ENCODE measurements at places on chromosomes 3 and 15. TPM values are rescaled to one million over a fixed set of nuclear protein-coding genes. Genes with fewer than 3 reads are reported as not detected.
A peak's percentile ranks its signal among the peaks of the same experiment; 100 is the strongest.

DNA sequence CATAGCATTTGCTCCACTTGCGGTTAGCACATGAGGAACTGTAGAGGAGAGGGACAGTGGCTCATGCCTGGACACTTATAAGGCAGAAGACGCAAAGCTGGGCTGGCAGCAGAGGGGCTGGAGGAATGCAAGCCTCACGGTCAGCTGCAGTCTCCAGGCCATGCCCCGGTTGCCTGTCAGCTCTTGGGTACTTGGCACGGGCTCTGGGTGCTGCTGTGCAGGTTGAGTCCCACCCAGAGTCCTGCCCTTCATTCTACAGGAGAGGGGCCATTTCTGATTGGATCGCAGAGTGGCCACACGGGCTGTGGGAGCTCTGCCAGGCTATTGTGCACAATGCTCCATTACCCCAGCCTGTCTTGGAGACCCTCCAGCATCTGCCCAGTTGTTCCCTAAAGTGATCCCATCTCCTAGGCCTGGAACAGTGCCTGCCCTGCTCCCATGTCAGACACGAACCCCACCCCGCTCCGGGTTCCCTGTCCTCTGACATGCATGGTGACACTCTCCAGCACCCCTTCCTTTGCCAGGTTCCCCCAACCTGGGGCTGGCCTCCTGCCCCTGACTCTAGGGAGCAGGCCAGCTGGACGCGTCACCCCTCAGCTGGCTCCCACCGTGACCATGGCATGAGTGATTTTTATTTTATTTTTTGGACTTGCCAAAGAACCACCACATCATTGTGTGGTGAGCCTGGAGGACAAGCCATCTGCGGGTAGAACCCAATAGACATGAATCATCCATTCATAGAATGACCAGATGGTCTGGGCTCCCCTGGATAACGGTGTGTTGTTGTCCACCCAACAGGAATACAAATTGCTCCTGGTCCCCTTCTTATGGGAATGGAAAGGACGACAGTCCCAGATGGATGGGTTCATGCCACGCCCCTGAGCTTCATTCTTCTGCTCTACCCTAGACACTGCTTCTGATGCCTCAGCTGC lies 51.0 kb upstream of the KLF13 start:
- H3K27me3 ChIP-seq = no peaks in the 10 kb centered on the region
- no peak for DNase-seq
- H3K4me3 ChIP-seq = no peak overlapping the region
- H3K4me1 ChIP-seq = no peaks in the 10 kb centered on the region
- H3K27ac ChIP-seq = no peak overlapping the region

- no peak overlapping the region for H3K27ac ChIP-seq
- H3K4me3 ChIP-seq = peak overlapping the region; percentile 68
- H3K36me3 ChIP-seq = no peaks in the 10 kb centered on the region
- H3K4me1 ChIP-seq = peaks cover 35% of the 10 kb centered on the region
- no peaks in the 10 kb centered on the region for H3K27me3 ChIP-seq
Observed at GRCh38 chr15:66935688-66936087, 129.7 kb upstream of the SMAD3 start.

DNA sequence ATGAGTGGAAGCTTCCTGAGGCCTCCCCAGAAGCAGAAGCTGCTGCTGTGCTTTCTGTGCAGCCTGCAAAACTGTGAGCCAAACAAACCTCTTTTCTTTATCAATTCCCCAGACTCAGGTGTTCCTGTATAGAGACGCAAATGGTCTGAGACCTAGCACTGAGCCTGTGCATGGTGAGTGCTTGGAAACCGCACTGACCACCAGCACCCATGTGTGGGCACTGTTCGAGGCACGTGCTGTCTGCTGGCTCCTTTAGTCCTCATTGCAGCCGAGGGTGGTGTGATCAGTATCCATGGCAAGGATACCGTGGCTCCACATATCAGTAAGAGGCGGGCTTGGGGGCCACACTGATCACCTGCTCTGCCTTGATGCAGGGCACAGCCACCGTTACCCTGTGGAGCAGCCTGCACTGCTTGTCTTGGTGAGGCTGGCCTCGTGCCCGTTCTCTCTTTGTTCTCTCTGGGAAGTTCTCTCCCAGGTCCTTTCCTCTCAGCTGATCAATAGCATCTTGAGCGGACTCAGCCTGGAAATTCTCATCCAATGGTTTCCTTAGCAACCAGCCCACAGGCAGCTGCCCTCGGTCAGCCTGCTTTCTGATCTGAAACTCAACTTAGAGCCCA lies 101.0 kb downstream of the PLXNA1 start:
- H3K27ac ChIP-seq = no peak overlapping the region
- H3K36me3 ChIP-seq = no peaks in the 10 kb centered on the region
- no peaks in the 10 kb centered on the region for H3K27me3 ChIP-seq
- DNase-seq = no peak
- no peaks in the 10 kb centered on the region for H3K4me1 ChIP-seq

DNA sequence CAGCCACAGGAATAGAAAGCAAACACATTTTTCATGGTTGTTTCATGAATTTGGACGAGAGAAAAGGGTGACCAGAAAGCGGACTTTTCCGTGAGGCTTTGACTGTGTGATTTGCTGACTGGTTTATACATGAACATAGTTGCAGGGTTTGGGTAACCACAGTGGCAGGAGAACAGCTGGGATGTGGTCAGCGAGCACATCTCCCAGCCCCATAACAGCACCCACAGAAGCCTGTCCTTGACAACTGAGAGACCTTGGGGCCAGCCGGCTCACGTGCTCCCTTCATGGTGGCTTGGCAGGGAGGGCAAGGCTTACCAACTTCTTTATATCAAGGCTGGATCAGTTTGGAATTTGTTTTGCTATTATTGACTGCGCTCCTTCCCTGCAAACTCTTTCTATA lies 13.2 kb upstream of the RGMA start:
- DNase-seq = no peak
- H3K27me3 ChIP-seq = no peaks in the 10 kb centered on the region
- H3K4me1 ChIP-seq = no peaks in the 10 kb centered on the region

DNA sequence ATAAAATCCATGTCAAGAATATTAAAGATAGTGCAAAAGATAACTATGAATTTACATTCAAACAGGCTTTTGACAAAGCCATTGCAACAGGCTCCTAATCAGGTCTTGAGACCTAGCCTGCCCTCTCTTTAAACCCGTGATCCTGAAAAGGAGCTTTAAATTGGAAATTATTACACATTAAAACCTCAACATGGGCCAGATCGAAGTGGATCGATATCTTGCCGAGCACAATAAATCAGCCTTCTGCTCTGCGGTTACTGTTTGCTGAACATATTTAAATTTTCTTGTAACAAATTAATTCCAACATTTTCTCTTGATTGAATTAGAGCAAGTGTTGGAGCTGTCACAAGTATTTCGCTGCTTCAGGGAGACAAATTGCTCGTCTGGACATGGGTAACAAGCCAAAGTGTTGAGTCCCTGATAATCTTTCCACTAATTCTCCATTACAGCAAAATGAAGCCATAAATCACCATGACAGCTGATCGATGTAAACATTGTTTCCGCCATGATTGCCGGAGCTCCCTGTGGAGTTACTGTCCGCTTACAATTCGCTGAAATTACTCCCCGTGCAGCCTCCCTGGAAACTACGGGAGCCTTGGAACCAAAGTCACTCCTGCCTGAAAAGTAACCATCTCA lies 47.6 kb downstream of the SHOX2 start:
- no peaks in the 10 kb centered on the region for H3K27me3 ChIP-seq
- DNase-seq = no peak
- no peaks in the 10 kb centered on the region for H3K4me1 ChIP-seq
- H3K27ac ChIP-seq = no peak overlapping the region
- H3K36me3 ChIP-seq = no peaks in the 10 kb centered on the region
- no peak overlapping the region for H3K4me3 ChIP-seq

DNA sequence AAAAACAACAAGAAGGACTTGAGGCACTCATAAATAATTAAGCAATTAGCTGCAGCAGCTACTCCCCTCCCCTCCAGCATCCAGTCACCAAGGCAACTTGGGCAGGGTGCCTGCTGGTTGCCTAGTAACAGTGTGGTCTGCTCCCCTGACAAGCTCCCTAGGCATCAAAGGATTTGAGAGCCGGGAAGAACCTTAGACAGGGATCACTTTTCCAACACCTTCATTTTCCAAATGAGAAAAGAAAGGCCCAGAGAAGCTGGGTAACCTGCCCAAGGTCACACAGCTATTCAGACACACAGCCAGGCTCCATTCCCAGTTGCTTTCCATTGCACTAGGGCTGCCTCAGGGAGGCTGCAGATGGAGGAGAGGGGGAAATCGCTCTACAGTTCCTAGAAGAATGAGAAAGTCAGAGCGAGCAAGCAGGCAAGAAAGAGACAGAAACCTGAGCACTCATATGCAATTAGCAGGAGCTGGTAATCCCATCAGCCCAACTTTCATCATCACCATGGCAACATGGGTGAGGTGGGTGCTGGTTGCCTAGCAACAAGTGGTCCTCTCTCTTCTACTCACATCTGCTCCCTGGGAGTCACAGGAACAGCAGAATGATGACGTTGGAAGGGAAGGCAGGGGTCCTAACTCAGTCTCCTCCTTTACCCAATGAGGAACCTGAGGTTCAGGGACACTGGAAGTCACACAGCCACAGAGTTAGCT lies 3.6 kb upstream of the EIF4E3 start:
- DNase-seq = peak; percentile 34
- H3K27ac ChIP-seq = no peak overlapping the region
- H3K4me1 ChIP-seq = peaks cover 10% of the 10 kb centered on the region
- no peak overlapping the region for H3K4me3 ChIP-seq
- H3K36me3 ChIP-seq = no peaks in the 10 kb centered on the region

GRCh38 chr3:12890610-12891390 lies 49.4 kb upstream of the RPL32 start:
- H3K36me3 ChIP-seq = no peaks in the 10 kb centered on the region
- no peak overlapping the region for H3K4me3 ChIP-seq
- H3K27me3 ChIP-seq = peaks cover 22% of the 10 kb centered on the region
- peak; percentile 10 for DNase-seq

DNA sequence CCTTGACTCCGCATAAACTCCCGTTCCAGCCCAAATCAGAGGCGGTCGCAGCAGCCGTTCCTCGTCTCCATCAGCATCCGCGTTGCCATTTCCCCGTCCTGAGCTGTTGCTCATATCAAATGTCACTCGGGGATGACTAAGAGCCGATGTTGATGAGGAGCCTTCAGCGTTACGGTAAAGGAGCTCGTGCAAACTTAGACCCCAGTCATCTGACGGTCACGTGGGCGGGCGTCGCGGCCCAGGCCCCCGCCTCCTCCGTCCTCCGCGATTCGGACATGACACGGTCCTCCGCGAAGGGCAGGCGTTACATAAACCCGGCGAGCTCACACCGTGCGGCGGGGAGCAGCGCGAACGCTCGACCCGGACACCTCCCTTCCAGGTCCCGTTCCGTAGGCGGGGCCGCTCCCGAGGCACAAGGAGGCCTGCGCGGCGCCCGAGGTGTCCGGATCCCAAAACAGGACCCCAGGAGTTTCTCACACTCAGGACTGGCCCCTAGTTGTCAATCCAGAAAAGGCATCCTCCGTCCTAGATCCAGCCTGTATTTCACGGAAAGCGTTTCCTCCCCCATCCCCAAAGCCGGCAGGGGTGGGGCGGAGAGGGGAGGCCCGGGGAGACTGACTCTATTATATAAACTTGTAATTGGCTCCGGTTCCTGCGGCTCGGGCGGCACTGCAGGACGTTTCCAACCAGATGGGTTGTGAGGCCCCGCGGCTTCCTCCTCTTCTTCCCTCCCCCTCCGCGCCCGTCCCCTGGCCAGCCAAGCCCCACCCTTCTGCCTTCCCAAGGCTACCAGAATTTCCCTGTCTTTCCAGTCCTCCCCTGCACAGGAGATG lies 100.0 kb upstream of the IGF1R start:
- no peaks in the 10 kb centered on the region for H3K4me1 ChIP-seq
- H3K36me3 ChIP-seq = no peaks in the 10 kb centered on the region
- H3K27me3 ChIP-seq = peaks cover 37% of the 10 kb centered on the region
- H3K27ac ChIP-seq = no peak overlapping the region

GRCh38 chr3:71859123-71859519 lies 74.2 kb upstream of the PROK2 start:
- peak; percentile 34 for DNase-seq
- no peak overlapping the region for H3K27ac ChIP-seq
- H3K4me1 ChIP-seq = peaks cover 21% of the 10 kb centered on the region

- no peak overlapping the region for H3K27ac ChIP-seq
- DNase-seq = peak; percentile 57
- H3K27me3 ChIP-seq = no peaks in the 10 kb centered on the region
- no peak overlapping the region for H3K4me3 ChIP-seq
- H3K36me3 ChIP-seq = no peaks in the 10 kb centered on the region
Observed at GRCh38 chr3:52088445-52089367, 32.3 kb upstream of the DUSP7 start.

DNA sequence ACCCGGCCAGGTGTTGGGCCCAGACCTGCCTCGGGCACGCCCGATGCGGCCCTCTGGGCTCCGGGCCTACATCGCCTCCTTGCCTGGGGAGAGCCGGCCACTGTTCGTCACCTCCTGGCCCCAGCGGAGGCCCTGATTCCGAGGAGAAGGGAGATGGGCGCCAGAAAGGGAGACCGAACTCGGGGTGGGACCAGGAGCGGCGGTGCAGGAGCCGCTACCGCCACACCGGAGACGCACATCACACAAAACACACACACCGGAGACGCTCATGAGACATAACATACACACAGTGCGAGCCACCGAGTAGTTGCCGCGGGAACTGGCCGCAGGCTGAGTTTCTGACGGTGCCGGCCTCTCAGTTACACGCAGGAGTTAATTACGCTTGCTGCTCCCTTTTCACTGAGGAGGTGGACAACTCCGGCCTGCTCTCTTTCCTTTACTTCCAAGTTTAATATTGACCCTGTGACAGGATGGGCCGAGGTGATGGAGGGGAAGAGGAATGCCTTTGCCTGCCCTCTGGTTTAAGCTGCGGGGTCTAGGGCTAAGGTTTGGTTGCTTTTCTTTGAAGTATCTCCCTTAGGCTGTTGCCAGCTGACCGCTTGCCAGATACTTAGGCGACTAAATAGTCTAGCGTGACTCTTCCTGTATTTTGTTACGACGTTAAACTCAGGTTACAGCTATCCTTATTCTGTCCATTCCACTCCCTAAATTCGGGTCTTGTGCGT lies 570 bp downstream of the PCNP start:
- peaks cover 29% of the 10 kb centered on the region for H3K4me1 ChIP-seq
- peak overlapping the region; percentile 89 for H3K4me3 ChIP-seq
- H3K27ac ChIP-seq = peak overlapping the region; percentile 96
- no peaks in the 10 kb centered on the region for H3K27me3 ChIP-seq
- peak; percentile 75 for DNase-seq

DNA sequence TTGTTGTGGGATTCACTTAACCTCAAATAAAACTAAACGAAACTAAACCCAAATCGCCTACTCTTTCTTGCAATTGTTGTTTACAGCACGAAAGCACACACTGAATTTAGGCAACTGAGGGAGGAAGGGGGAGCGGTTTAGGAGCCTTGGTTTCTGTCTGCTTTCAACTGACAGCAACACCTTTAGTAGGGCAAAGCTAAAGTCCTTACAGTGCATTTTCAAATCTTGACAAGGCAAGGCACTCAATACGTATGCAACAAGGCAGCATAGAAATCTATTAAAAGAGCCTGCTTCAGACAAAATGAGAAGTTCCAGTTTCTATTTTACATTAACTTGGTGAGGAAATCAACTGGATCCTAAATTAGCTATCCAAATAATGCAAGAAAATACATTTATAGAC lies 174.6 kb downstream of the CHST2 start:
- no peaks in the 10 kb centered on the region for H3K4me1 ChIP-seq
- no peaks in the 10 kb centered on the region for H3K36me3 ChIP-seq
- no peak overlapping the region for H3K27ac ChIP-seq

- H3K36me3 ChIP-seq = no peaks in the 10 kb centered on the region
- no peak overlapping the region for H3K4me3 ChIP-seq
- H3K27ac ChIP-seq = no peak overlapping the region
- H3K27me3 ChIP-seq = peaks cover 4% of the 10 kb centered on the region
- DNase-seq = no peak
- H3K4me1 ChIP-seq = no peaks in the 10 kb centered on the region
Observed at GRCh38 chr15:78633348-78633747, 7.7 kb downstream of the CHRNB4 start.

Gene FOXL2
- 3.7 TPM for total RNA-seq

Gene ASB14
- total RNA-seq = not detected

Gene SAMD7
- not detected for total RNA-seq

Gene CIP2A
- 13.9 TPM for total RNA-seq

Data from GM23248 (cell line).